Activated CD4-positive, alpha-beta T cell treated with anti-CD3 and anti-CD28 coated beads, Interleukin-2, amount 50 U/mL, for 4 hours (primary cell): ENCODE measurements at places on chromosomes 1 and 21.

DNA sequence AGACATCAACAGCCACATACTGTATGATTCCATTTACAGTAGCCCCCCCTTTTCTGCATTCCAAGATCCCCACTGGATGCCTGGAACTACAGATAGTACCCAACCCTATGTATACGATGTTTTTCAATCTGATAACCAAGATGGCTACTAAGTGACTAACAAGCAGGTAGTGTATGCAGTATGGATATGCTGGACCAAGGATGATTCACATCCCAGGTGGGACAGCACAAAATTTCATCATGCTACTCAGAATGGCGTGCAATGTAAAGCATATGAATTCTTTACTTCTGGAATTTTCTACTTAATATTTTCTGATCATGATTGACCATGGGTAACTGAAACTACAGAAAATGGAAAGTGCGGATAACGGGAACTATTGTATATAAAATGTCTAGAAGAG is 30.0 kb upstream of the MRPS6 start:
- DNase-seq = no peak

DNA sequence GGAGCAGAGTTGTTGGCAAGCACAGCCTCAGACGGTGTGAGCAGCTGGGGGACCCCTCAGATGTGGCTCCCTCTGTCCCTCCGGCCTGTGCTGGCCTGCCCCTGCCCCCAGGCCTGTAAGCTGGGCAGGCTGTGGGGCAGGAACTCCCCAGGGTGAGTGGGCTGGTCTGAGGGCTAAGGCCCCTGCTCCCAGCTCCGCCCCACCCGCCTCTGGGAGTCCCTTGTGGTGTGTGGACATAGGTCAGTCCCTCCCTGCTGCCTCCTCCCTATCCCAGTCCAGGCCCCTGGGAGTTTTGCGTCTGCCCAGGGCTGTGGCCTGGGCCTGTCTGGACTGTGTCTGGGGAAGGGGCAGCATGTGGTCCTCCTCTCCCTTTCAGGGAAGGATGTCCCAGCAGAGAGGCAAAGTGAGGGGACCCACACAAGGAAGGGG is 3.6 kb upstream of the VWA1 start:
- DNase-seq = no peak

DNA sequence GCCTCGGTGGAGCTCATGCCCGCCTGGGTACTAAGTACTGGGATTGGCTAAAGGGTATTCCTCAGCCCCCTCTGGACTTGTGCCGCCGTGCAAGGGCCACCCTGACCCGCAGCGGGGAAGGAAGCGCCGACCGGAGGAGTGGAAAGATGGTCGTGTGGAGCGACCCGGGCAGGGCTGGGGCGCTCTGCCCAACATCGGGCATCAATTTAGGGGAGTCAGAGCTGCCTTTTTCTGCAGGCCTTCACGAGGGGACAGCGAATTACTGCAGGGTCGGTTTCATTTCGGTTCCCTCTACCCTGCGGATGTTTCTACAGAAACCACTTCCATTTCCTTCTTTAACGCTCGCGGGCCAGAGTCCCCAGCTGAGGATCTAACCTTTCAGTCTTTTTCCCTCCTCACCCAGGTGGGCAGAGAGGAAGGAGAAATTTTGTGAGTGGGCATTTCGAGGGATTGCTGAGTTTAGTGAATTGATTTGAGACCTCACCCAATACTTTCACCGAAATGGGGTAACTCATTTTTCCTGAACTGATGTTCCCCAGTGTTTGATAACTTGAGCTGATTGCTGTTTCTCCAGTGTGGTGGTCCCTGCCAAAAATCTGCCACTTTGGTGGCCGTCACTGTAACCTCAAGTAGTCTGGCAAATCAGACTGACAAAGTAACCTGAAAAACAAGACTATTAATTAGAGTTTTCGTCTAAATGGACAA is 1.1 kb downstream of the TOR1AIP1 start:
- DNase-seq = peak; percentile 4

- peak; percentile 41 for DNase-seq
Observed at GRCh38 chr1:17661546-17662157, 93.5 kb upstream of the ACTL8 start.

- no peak for DNase-seq
Observed at GRCh38 chr1:203135636-203136305, 8.2 kb downstream of the ADORA1 start.

DNA sequence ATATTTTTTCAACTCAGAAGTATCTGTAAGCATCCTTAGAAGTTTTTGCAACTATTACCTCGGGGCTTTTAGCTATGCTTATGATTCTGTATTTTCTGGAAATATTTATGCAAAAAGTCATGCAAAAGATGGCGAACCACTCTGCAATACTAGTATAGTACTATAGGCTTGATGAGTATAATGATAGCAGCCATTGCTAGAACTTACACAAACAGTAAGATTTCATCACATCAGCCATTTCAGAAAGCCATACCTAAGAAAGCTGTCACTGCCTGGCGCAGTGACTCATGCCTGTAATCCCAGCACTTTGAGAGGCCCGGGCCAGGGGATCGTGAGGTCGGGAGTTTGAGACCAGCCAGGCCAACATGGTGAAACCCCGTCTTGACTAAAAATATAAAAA is 227.1 kb downstream of the LRRC7 start:
- DNase-seq = no peak

- no peak for DNase-seq
Observed at GRCh38 chr1:115141145-115141454, 51.8 kb upstream of the TSPAN2 start.

GRCh38 chr1:7856345-7856744 is 3.5 kb upstream of the UTS2 start:
- no peak for DNase-seq

- DNase-seq = no peak
Observed at GRCh38 chr1:203769505-203770343, 4.7 kb downstream of the LAX1 start.

DNA sequence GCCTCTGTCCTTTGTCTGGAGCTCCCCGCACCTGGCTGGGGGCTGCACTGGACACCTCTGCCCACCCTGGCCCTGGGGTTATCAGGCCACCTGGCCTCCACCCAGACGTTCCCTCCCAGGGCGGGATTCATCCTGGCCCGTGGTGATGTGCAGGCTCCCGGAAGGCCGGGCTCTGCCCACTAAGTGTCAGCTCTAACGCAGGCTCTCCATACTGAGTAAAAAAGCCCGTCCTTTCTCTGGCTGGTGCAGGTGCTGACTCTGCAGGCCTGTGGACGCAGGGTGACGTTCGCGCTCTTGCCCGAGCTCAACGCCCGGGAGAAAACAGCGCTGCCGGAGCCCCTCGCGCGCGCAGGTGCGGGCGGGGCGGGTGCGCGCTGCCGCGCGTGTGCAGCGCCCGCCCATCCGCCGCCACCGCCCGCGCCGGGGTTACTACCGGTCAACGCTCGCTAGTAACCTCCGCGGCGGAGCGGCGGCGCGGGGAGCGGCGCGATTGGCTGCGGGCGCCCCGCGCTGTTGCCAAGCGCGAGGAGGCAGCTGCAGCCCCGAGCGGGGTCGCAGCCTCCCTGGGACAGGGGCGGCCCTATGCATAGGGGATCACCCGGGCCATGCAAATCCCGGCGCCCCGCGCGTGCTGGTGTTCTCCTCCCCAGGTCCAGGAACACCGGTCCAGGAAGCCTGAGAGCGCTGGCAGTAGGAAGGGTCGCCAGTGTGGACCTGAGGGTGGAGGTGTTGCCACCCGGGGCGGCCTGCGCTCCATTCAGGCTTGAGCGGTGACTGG is 15.7 kb downstream of the ABCG1 start:
- DNase-seq = peak; percentile 65

GRCh38 chr1:217402301-217402700 is 228.6 kb downstream of the GPATCH2 start:
- no peak for DNase-seq

GRCh38 chr1:8468751-8469150 is 150.8 kb downstream of the SLC45A1 start:
- DNase-seq = no peak

GRCh38 chr1:55981010-55981650 is 598.2 kb downstream of the PLPP3 start:
- no peak for DNase-seq

DNA sequence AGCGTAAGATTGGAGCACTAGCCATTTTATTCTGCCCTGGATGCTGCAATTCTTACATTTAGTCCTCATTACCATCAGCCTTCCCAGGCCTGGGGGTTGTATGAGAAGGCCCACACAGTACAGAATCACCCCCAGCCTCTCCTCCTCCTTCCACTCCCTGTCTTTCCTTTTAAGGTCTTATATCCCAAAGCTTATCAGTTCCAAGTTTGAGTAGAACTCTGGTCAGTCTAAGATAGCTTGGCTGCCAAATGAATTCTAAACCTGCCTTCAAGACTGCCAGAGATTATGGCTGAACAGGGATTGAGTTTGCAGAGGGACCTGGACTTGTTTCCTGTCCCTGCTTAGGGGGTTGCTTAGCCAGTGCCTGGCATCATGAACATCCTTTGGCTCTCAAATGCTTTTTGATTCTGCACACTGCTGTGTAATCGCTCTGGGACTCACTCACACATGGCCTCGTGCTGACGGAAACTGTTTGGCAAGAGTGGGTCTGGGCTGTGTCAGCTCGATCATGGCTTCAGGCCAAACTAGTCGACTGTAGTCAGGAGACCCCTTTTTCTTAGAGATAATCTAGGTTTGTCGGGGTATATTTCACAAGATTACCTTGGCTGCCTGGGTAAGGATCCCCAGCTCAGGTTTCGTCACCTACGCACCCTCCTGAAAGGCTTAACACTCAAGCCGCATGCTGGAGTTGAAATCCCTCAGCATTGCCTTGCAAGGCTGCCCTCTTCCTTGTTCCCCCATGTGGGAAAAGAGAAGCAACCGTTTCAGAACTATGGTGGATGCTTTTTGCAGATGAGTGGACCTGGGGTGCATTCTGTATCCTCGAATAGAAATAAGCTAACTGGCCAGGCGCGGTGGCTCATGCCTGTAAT is 252.6 kb downstream of the NFIA start:
- DNase-seq = no peak

DNA sequence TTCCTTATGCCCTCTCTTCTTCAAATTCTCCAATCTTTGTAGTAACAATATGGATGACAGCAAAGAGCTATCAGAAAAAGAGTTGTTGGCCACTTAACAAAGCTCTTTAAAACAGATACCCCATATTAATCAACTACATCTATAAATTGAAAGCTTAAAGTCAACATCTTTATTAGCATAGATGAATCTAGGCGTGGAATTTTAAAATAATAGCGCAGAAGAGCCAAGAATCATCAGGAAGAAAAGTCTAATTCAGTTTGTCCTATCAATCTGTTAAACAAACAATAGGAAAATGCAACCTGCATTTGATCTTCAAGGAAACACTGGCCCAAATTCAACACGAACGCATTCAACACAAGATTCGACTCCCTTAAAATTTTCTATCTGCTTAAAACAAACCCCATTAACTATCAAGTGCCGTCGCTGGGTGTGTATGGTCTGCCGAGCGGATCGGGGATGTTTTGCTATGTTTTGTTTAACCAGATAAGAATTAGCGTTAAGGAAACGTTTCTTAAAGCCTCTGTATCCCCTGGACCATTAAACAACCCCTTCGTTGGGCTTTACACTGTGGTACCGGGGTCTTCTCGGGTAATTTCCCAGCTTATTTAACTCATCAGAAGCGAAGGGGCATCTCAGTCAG is 1.0 kb downstream of the LYST start:
- peak; percentile 15 for DNase-seq

- DNase-seq = no peak
Observed at GRCh38 chr1:213008564-213008963, 7.1 kb downstream of the ANGEL2 start.

- no peak for DNase-seq
Observed at GRCh38 chr1:85093644-85094043, 45.3 kb upstream of the MCOLN3 start.

DNA sequence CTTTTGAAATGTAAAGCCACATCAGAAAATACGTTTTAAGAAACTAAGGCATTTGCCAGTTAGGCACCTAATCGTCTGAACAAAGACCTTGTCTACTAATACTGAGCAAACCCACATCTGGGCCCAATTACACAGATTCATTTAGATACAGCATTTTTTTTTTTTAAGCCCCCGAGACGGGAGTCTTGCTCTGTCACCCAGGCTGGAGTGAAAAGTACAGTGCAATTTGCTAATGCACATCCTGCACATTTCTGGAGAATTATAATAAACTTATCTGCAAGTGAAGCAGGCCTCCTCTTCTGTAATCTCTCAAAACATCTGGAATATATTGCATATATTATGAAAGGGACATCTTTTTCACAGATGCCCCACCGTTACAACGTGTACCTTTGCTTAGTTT is 3.3 kb downstream of the RSRP1 start:
- DNase-seq = no peak

DNA sequence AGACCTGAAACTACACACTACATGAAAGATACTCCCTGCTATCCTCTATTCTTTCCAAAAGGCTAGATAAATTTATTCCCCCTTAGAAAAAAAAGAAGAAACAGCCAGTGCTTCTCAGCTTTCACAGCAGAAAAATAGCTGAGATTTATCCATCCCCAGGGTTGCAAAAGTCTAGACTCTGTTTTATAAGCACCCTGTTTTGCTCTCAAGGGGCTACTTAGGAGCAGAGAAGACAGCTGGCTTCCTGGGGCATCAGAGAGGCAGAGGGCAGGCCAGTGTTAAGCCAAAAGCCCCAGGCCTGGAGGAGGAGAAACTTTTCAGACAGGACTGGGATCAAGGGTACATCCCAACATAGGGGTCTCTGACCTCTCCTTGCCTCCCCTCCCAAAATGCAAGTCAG is 3.9 kb downstream of the LAMB3 start:
- no peak for DNase-seq

DNA sequence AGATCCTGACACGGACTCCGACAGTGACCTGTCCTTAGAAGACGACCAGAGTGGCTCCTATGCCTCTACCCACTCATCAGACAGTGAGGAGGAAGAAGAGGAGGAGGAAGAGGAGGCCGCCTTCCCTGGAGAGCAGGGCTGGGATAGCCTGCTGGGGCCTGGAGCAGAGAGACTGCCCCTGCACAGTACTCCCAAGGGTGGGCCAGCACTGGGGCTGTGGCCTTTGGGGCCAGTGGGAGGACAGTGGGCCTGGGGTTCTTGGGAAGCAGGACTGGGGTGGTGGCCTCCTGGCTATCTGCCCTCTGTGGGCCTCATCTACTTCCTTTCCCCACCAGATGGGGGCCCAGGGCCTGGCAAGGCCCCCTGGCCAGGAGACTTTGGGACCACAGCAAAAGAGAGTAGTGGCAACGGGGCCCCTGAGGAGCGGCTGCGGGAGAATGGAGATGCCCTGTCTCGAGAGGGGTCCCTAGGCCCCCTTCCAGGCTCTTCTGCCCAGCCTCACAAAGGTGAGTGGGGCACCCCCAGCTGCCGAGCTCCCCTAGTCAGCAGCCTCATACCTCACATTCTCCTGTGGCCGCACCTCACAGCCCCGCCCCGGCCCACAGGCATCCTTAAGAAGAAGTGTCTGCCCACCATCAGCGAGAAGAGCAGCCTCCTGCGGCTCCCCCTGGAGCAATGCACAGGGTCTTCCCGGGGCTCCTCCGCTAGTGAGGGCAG is 10.0 kb downstream of the PSRC1 start:
- DNase-seq = no peak

GRCh38 chr1:96580920-96581319 is 140.7 kb upstream of the PTBP2 start:
- DNase-seq = no peak
